ENCODE measurements at places on chromosomes 7 and 10.
A peak's percentile ranks its signal among the peaks of the same experiment; 100 is the strongest.

DNA sequence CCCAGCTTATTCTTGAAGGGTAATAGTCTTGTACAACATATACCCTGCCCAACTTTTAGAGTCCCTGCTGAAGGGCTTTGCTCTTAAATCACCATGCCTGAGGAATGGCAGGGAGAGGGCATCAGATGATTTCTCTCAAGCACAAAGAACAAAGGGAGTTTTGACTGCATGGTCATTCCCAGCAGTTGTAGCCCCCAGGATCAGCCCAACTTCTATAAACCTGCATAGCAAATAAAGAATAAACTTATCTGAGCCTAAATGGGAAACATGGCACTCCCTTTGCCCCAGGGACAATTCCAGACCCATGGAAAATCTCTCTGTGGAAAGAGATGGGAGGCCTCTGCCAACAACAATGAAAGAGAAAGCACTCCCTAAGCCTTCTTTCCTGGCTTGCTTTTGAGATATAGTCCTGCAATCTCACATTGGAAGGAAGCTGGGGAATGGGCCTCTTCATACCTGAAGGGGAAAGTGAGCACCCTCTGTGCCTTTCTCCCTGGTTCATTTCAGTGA is 18.7 kb downstream of the CADPS2 start:
- no peak for DNase-seq

DNA sequence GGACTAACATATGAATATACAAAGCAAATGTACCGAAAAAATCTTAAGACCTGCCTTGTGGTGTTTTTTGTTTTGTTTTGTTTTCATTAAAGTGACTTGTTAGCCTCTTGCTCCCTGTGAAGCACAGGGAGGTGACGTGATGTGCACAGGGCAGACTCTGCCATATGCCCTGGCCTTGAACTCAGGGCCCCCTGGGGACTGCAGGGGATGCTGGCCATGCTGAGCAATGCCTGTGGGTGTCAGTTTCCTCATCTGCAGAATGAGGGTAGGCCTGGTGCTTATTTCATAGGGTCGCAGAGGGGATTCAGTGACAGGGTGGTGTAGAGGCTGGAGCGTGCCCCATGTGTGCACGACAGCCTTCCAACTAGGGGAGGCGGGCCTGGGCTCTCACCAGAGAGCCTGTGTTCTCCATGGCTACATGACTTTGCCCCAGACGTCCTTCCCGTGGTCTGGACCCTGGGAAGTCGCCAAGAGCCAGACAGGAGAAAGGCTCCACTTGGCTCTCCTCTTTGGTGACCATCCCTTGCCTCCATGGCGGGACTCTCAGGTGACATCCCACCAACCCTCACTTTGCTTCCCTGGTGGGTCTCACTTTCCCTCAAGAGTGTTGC is 14.5 kb downstream of the EGFR start:
- no peak for DNase-seq

DNA sequence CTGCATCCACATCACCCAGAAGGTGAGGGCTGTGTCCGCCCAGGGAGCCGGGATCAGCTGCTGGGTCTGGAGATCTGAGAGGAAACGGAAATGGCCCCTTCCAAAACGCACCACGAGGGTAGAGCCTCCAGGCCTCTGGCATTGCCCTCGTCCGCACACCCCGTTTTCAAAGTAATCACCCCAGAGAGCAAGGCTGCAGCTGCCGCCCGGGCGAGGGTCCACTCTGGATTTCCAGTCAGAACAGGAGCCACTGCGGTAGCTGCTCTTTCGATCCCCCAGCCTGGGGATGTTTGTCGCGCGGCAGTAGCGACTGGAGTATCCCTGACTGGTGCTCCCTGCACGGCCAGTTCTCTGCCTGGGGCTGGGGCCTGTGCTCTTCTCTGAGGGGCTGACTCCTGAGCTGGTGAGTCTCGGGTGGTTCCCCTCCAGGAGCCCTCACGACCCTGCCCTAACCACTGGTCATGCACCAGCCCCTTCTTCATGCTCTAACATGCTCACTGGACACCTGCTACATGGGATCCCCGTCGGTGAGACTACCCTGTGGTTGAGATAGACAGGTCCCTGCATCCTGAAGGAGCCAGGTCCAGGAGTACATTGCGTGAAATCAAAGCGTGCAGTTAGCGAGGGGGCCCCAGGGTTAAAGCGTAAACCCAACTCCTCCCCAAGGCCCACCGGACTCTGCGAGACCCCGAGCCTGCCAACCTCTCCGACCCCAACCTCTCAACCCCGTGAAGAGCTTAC is 99.2 kb downstream of the FOXL3 start:
- DNase-seq, result no peak

DNA sequence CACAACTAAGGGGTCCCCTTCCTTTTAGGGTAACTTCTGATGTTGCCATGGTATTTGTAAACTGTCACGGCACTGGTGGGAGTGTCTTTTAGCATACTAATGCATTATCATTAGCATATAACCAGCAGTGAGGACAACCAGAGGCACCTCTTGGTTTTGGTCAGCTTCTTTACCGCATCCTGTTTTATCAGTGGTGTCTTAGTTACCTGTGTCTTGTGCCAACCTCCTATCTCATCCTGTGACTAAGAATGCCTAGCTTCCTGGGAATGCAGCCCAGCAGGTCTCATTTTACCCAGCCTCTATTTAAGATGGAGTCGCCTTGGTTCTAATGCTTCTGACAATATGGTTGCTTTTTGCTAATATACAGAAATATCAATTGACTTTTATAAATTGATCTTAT is 54.9 kb downstream of the AHCYL2 start:
- peak; percentile 49 for DNase-seq

DNA sequence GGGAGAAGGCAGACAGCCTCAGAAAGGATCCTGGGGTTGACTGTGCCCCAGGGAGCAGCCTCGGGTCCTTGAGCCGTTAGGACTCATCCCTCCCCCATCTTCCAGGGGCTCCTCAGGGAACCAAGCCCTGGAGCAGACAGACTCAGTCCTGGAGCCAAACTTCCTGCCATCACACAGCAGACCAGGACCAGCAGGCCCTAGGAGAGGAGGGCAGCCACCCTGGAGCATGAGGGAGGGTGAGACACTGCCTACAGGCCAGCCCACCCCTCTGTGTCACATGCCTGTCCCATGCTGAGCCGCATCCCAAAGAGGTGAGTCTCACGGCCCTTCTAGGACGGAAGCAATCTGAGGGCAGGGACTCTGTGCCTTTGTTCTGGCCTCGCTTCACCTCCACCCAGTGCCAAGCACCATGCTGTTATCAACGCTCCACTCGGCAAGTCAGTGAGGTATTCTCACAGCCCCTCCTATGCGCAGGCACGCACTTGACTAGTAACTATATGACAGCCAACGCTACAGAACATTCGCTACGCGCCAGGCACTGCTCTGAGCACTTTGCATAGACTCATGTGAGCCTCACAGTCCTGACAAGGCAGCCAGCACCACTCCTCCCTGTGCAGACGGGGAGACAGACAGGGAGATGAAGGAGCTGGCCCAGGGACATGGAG is 19.1 kb downstream of the MAD1L1 start:
- DNase-seq, result no peak

DNA sequence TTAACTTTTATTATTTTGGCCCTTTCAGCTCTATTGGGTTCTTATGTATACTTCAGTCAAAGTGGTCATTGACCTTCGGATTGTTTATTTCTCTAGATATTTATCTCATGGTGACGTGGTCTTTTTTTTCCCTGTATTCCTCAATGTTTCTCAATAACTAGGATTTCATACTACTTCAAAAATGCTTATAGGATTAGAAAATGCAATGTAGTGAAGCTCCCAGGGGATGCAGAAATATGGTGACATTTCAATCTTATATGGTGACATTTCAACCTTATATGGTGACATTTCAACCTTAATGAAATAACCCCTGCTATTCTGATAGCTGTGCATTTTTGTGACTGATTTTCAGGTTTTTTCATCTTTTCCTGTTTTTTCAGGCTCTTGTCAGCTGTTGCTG is 51.4 kb downstream of the CHRM2 start:
- DNase-seq, result no peak

- DNase-seq, result peak; percentile 68
Observed at GRCh38 chr10:89959433-89960110, 258.2 kb downstream of the KIF20B start.

- peak; percentile 11 for DNase-seq
Observed at GRCh38 chr10:112082120-112082519, 101.4 kb downstream of the GPAM start.

DNA sequence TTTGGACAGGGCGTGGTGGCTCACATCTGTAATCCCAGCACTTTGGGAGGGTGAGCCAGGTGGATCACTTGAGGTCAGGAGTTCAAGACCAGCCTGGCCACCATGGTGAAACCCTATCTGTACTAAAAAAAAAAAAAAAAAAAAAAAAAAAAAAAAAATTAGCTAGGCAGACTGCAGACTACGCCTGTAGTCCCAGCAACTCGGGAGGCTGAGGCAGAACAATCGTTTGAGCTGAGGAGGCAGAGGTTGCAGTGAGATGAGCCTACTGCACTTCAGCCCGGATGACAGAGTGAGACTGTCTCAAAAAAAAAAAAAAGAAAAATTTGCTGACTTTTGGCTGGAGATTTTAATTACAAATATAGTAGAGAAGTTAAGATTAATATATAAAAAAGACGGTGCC is 104.0 kb downstream of the HIPK2 start:
- DNase-seq, result no peak

- DNase-seq, result no peak
Observed at GRCh38 chr7:82146491-82146890, 297.1 kb downstream of the CACNA2D1 start.

- DNase-seq, result peak; percentile 49
Observed at GRCh38 chr10:98170249-98171117, 36.0 kb downstream of the R3HCC1L start.

- no peak for DNase-seq
Observed at GRCh38 chr7:29610086-29610485, 46.5 kb downstream of the PRR15 start.

DNA sequence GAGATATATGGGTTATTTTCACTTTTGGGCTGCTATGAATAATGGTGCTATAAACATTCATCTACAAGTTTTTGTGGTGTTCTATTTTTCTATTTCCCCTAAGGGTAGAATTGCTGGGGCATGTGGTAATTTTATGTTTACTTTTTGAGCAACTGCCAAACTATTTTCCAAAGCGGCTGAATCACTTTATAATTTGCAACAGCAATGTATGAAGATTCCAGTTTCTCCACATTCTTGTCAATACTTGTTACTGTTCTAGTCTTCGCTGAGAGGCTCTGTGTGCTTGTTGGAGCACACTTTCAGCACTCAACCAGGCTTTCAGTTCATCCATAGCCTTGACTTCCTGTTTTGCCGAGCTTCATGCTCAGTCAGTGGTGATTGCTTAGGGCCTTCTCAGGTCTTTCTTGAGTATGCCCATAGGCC is 39.0 kb downstream of the ADK start:
- peak; percentile 95 for DNase-seq
